ENCODE measurements at places on chromosomes 5 and 9.
A peak's percentile ranks its signal among the peaks of the same experiment; 100 is the strongest.

DNA sequence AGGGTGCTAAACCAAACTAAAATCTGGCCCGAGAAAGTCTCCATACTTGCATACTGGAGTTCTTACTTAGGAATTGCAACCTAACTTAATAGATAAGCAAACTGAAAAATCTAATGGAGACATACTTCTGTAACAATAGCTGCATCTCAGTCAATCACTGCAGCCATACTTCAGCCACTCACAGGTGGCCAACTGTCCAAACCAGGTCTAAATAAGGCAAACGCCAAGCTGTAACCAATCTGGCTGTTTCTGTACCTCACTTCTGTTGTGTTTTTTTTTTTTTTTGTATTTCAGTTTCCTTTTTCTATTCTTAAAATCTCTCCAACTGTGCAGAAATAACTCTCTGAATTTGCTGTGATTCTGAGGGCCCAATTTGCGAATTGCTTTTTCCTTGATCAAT lies 4.4 kb upstream of the NDUFB6 start:
- DNase-seq = no peak

DNA sequence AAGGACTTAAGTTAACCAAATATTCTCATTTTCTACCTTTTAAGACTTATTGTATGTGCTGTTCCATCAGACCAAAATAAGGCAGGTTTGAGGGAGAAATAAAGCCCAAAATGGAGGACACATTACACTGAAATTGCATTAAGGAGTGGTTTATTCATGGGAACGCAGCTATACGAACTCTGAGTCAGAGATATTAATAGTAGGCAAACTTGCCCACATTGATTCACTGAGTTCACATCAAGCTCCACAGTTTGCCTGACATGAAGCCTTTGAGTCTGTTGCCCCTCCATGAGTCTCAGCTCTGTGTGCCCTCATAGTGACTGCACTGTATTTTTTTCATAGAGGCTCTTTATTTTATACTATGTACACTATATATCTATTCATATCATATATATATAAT lies 135.0 kb upstream of the SNX2 start:
- no peak for DNase-seq

- no peak for DNase-seq
These were observed 127.8 kb downstream of the PCSK5 start for GRCh38 chr9:76018235-76018634.

DNA sequence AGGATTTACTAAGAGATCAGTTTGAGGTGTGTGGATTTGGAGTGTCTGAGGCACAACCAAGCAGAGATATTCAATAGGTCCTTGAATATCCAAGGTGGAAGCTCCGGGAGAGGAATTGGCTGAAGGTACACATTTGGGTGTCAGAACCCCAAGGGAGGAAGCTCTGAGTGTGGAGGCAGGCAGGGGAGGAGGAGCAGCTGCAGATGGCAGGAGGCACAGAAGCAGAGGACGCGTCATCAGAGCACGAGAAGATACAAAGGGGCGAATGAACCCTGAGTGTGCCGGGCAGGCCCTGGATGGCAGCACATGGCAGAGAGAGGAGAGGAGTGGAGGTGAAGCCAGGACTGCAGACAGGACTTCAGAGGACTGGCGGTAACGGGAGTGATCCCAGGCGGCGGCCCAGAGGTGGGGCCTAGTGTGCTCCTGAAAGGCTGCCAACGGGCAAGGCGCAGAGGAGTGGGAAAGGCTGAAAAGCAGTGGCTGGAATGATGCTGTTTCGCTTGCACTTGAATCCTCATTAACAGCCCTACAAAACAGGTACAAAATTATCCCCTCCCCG lies 179.8 kb downstream of the FANCC start:
- no peak for DNase-seq

- DNase-seq = no peak
These were observed 55.9 kb downstream of the TMEM215 start for GRCh38 chr9:32839013-32839885.

GRCh38 chr5:141641634-141642267 lies 5.0 kb downstream of the RELL2 start:
- DNase-seq = no peak

GRCh38 chr5:5298068-5298633 lies 124.3 kb upstream of the ICE1 start:
- DNase-seq = no peak

- DNase-seq = no peak
These were observed 28.1 kb downstream of the ACSL6 start for GRCh38 chr5:131983244-131983771.

DNA sequence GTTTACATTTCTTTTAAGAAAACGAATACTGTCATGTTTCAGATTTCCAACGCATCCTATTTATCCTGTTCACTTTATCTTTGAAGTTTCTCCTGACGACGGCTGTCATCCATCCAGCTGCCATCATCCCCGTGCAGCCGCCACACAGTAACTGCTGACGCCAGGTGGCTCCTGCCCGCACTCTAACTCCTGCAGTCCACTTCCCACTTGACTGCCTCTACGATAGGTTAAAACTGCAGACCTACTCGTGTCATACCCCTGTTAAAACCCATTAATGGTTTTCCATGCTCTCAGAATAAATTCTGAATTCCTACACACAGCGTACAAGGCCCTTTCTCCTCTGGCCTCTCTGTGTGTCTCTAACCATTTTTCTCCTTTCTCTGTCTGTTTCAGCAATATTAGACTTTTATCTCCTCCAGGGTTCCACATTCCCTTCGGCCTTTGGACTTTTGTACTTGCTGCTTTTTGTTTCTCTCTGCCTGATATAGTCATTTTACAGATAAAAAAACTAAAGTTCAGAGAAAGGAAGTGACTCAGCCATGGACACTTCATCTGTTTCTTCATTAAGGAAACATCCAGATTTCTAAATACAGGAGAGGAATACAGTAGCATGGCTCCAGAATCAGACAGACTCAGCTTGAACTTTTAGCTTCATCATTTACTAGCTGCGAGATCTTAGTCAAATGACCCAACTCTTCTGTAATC lies 84.9 kb downstream of the ADAMTS12 start:
- DNase-seq = no peak

DNA sequence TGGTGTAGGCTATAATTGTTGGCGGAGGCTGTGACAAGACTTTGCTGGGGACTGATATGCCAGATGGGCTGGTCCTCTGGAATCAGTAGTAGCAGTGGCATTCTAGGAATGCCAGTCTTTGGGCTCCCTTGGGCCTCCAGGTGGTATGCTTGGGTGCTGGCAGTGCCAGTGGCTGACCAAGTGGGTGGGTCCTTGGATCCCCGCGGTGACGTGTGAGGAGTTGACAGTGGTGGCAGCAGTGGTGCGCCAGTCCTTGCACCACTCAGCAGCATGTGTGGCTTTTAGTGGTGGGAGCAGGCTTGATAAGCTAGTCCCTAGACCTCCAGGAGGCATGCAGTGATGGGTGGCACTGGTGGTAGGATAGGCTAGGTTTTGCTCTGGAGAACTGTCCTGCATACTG lies 63.9 kb downstream of the UNC13B start:
- DNase-seq = no peak

GRCh38 chr5:97425511-97425910 lies 242.5 kb upstream of the RIOK2 start:
- no peak for DNase-seq

GRCh38 chr9:757246-757881 lies 84.1 kb upstream of the DMRT1 start:
- DNase-seq = no peak

DNA sequence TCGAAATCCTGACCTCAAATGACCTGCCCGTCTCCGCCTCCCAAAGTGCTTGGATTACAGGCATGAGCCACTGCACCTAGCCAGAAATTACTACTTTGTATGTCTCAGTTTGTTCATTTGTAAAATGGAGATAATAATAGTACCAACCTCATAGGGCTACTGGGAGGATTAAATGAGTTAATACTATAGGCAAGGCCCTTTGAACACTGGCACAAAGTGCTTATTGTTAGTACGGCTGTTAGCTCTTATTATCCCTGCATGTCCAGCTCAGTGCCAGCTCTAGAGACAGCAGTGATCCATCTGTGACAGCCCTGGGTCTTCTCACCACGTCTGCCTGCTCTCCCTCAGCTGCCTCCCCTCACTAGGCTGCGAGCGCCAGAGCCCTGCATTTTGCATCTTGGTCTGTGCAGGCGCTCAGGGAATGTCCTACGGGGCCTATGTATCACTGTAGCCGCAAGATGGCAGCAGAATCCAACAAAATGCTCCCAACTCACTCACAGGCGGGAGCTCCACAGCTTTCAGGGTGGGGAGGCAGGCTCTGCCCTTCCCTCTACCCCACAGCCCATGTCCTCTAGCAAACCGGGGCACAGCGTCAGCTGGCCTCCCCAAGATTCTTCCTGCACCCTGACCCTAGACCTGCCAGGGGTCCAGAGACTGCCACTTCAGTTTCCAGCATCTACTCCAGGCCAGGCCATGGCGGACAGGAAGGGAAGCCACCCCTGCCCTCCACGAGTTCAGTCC lies 17.7 kb upstream of the AKNA start:
- DNase-seq = peak; percentile 20

GRCh38 chr5:92435781-92436180 lies 1052.7 kb upstream of the ARRDC3 start:
- DNase-seq = no peak

- no peak for DNase-seq
These were observed 66.0 kb upstream of the GNA14 start for GRCh38 chr9:77714077-77714549.

GRCh38 chr9:129513282-129513681 lies 107.6 kb downstream of the C9orf50 start:
- no peak for DNase-seq

DNA sequence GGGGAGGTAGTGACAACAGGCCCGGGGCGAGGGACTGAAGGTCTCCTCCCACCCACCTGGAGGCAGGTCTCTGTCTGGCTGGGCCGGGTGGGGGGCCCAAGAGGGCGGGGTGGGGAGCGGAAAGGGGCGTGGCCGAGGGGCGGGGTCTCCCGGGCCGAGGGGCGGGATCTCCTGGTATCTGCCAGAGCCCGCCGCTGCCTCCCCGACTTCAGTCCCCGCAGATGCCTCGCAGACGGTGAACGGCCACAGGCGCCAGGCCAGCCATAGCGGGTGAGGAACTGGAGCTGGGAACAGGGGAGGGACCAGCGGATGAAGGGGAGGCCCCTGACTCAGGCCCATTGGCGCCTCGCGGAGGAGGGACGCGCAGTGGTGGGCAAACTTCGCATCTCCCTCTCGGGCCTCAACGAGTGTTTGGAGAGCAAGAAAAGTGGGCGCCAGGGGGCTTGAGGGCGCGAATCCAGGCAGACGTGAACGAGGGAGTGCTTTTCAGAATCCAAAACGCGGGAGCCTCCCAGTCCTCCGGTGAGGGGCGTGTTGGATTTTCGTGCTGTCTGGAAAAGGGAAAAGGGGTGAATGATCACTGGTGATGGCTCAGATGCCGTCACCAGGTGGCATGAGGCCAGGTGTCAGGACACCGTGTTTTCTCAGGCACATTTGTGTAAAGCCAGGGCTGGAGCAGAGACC lies at the start of gene ADGRD2:
ADGRD2 (plus strand) TSS at position 211 of the 684 bp plus-strand sequence. CDS start 1,216 bp downstream, outside the sequence.
- no peak for DNase-seq

DNA sequence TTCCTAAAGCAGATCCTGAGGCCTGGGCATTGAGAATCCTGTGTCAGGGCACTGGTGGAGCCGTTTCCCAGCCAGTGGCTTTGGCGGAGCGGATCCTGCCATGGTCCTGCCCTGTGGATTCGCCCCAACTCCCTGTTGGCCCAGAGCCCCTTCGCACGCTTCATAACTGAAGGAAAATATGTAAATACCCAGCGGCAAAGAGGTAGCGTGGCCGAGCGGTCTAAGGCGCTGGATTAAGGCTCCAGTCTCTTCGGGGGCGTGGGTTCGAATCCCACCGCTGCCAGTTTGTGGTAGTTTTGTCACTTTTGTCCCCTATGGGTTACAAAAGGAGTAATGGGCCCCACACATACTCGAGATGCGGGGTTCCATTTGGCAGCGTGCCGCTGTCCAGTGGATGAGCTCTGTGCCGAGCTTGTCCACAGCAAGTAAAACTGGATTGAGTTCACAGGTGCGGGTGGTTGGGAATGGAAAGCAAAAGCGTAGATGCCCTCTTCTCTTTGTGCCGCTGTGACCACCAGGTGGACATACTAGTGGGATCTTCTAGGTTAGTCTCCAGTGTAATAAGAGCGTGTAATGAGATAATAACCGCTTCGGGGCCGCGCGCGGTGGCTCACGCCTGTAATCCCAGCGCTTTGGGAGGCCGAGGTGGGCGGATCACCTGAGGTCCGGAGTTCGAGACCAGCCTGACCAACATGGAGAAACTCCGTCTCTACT lies 17.3 kb downstream of the TRIM7 start:
- no peak for DNase-seq

DNA sequence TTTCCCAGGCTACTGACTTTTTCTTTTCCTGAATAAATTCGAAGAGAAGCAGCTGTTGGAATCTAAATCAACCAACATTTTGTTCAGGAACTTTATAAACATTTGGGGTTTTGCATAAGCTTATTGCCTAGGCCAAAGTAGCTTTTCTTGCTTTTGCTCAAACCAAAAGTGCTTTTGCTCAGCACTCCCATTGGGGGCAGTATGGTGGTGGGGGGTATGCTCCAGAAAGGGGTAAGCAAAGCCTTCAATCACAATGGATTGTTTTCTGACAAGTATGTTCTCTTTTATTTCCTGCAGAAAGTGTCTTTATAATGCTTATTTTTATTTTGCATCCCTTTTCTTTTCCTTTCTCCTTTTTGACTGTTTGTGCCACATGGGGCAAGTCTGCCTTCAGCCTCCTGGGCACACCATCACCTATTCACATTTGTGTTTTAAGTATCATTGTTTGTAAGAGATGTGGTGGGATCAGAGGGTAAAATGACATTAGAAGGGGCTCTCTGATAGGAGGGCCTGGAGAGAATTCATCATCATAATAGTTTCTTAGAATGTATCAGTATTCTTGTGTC lies 86.0 kb downstream of the PRDM6 start:
- DNase-seq = no peak

DNA sequence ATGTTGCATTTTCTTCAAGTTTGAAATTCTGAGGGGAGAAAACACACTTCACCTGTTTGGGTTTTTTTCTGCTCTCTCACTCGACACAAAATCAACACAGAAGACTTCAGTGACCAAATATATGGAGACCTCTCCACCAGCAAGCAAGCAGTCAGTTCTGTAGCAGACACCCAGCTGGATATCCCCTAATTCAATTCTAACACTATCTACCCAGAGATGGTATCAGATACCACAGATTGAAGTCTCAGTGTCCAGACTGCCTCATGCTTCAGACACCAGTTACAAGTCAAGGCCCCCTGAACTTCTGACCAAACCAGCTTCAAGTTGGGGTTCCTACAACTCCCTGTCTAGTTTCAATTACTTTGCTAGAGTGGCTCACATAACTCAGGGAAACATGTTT lies 97.8 kb downstream of the INVS start:
- DNase-seq = no peak

GRCh38 chr5:101539315-101539714 lies 636.2 kb upstream of the ST8SIA4 start:
- no peak for DNase-seq

GRCh38 chr5:58544926-58545325 lies 37.9 kb upstream of the RAB3C start:
- DNase-seq = no peak

DNA sequence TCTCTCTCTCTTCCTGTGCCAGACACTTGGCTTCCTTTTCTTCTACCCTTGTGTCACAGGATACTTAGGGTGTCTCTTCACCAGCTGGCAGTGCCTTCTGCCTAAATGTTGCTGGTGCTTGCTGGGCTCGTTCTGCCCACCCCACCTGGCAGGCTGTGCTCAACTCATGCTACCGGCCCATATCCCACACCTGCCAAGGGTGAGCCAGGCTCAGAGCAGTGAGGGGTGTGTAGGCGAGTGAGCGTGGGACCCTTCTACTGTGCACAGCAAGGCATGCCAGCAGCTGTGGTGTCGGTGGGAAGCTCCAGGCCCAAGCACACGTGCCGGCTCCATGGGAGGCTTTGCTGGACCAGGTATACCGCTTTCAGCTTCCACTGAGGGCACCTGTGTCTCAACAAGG lies 1626.7 kb upstream of the ACO1 start:
- no peak for DNase-seq

Measured in caudate nucleus (tissue), 63 donors.